ENCODE measurements at places on chromosomes 3 and 15. TPM values are rescaled to one million over a fixed set of nuclear protein-coding genes. Genes with fewer than 3 reads are reported as not detected.

TRAT1 gene
- 24.1 TPM for total RNA-seq

ANKRD63 gene
- total RNA-seq = not detected

CPN2 gene
- not detected for total RNA-seq

CHRM5 gene
- total RNA-seq = not detected

SKOR1 gene
- total RNA-seq = 0.95 TPM

TBC1D5 gene
- 52.4 TPM for total RNA-seq

CX3CR1 gene
- 0.79 TPM for total RNA-seq

DNA sequence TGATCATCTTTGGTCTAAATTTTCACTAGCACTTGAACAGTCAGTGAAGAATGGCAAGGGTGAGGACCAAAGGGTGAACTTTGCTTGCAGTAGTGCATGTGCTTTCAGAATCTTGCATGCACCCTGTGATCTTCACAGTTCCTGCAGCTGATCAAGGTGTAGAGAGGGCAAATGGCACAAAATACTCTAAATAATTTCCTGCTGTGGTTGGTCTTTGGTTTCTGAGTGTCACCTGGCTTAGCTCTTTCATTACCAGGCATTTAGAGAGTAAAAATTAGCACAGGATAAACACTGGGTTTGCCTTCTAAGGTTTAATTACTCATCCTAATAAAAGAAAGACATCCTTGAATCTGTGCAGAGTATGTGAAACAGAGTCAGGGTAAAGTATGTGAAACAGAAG, 11.4 kb downstream of the TIPARP start:
- no peaks in the 10 kb centered on the region for H3K27me3 ChIP-seq
- peaks cover 80% of the 10 kb centered on the region for H3K4me1 ChIP-seq
- peak overlapping the region; percentile 51 for H3K27ac ChIP-seq
- H3K36me3 ChIP-seq = peaks cover 2% of the 10 kb centered on the region
- peak overlapping the region; percentile 63 for H3K4me3 ChIP-seq

DNA sequence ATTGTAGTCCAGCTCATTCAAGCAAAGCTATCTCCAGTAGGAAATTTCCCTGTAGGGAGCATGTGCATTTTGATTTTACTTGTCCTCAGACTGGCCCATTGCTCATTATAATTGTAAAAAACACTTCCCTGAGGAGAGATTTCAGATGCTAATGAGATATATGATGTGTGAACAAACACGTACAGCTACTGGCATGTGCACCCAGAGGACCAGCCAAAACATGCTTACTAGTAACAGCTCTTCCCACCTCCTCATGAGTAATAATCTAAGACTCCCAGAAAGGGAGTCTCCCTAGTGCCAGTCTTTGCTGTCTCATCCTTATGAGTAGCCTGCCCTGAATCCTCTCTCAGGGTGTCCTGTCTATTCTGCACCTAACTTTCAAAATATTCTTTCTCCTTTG, 43.4 kb downstream of the FBXO22 start:
- H3K27ac ChIP-seq = no peak overlapping the region
- peaks cover 18% of the 10 kb centered on the region for H3K27me3 ChIP-seq
- H3K4me3 ChIP-seq = no peak overlapping the region
- no peaks in the 10 kb centered on the region for H3K36me3 ChIP-seq
- H3K4me1 ChIP-seq = no peaks in the 10 kb centered on the region
- DNase-seq = no peak

- DNase-seq = no peak
- peaks cover 6% of the 10 kb centered on the region for H3K4me1 ChIP-seq
- no peak overlapping the region for H3K4me3 ChIP-seq
- no peak overlapping the region for H3K27ac ChIP-seq
Observed at GRCh38 chr3:184637705-184638104, 74.2 kb downstream of the MAGEF1 start.

DNA sequence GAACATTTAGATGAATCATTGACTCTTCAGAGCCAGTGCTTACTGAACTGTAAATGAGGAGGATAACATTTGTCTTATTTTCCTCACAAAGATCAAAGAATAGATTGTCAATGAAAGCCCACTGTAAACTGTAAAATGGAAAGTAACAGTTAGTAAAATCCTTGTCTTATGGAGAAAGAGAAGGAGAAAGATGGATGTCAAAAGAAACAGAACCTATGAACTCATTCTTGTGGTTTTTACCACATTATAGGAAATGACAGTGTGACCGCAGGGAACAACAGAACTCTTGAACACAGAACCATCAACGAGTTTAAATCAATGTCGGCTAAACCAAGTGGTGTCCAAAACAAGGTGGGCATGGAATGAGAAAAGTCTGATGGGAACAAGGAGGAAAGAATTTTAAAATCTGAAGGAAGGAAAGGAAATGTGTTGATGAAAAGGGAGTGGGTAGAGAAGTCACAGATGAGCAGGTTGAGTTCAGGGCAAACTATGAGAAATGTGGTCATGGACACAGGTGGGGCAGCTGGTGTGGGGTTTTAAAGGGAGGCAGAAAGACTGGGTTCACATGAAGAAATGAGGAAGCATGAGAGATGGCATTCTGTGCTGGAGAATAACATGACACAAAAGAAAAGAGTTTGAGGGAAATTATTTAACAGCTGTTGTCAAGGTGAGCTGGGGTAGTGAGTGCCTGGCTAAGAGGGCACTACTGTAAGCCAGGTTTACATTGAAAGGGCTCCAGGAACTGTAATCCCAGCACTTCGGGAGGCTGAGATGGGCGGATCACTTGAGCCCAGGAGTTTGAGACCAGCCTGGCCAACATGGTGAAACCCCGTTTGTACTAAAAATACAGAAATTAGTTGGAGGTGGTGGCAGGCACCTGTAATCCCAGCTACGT, 42.4 kb upstream of the ETV5 start:
- peak overlapping the region; percentile 27 for H3K27ac ChIP-seq
- peak; percentile 12 for DNase-seq
- peaks cover 57% of the 10 kb centered on the region for H3K27me3 ChIP-seq
- H3K36me3 ChIP-seq = peaks cover 2% of the 10 kb centered on the region
- peak overlapping the region; percentile 2 for H3K4me3 ChIP-seq

DNA sequence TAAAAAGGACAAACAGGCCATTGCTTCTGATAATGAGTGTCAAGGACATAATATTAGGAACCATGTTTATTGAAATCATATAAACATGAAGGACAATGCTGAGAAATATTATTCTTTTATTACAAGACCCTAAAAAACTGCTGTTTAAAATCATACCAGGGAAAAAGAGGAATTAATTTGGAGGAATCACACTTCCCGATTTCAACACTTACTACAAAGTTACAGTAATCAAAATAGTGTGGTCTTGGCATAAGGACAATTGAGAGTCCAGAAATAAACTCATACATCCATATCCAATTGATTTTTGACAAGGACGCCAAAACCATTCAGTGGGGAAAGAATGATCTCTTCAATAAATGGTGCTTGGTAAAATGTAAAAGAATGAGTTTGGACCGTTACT, 13.0 kb downstream of the CYP1A1 start:
- no peak overlapping the region for H3K4me3 ChIP-seq
- H3K4me1 ChIP-seq = peaks cover 4% of the 10 kb centered on the region
- no peaks in the 10 kb centered on the region for H3K36me3 ChIP-seq
- no peak for DNase-seq
- H3K27ac ChIP-seq = no peak overlapping the region

DNA sequence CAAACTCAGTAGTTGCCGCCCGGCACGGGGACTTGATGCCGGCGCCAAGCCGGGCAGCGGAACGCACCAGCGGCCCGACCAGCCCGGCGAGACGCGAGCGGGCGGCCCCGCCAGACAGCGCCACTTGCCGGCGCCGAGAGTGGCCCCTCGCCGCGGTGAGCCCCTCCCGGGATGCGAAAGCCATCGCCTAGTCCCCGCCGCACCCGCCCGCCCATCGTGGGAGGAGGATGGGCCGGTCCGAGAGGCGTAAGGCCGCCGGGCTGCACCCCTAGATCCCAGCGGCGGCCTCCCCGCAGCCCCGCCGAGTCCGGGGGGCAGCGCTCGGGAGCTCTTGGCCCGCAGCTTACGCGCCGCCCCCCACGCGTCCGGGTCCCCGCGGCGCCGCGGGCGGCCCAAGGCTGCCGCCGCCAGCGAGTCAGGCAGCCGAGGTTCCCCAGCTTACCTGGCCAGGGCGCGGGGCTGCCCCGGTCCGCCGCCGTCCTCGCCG, 609 bp downstream of the GOLGA8A start:
- no peaks in the 10 kb centered on the region for H3K27me3 ChIP-seq
- DNase-seq = peak; percentile 34
- peak overlapping the region; percentile 89 for H3K4me3 ChIP-seq
- no peak overlapping the region for H3K27ac ChIP-seq
- peaks cover 24% of the 10 kb centered on the region for H3K4me1 ChIP-seq

DNA sequence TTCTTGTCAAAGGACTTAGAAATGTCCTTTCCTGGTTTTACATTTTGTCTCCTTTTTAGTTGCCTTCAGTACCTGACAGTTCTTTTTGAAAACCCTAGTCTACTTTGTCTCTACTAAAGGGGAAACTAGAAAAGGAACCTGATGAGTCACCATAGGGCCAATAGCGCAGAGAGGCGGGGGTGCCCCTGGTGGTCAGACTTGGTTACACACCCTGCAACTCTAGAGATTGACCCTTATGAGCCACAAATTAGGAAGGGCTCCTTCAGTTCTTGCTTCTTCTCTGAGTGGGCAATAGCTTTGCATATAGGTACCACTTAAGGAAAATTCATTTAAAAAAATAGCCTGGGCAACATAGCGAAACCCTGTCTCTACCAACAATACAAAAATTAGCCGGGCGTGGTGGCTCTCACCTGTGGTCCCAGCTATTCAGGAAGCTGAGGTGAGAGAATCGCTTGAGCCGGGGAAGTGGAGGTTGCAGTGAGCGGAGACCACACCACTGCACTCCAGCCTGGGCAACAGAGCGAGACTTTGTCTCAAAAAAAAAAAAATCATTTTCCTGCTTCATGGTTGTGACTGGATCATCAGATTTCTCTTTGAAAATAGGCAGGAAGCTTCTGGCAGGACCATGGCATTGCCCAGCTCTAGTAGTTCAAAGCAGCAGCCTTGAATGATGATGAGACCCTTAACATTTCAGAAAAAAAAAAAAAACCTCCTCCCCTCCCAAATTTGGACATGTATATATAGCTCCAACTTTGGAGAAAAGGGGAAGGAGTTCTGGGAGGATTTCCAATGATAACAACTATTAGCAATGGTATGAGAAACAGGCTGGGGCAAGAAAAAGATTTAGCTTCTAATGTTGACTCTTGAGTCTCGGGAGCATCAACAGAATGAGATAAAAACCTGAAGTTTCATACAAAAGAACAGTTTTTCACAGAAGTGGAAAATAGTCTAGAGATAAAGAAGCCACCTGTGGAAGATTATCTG, 45.2 kb upstream of the RASA2 start:
- DNase-seq = peak; percentile 85
- no peaks in the 10 kb centered on the region for H3K27me3 ChIP-seq
- H3K36me3 ChIP-seq = peaks cover 13% of the 10 kb centered on the region
- peak overlapping the region; percentile 28 for H3K4me3 ChIP-seq
- peak overlapping the region; percentile 95 for H3K27ac ChIP-seq

GRCh38 chr3:51397392-51397791, 6.3 kb downstream of the RBM15B start:
- no peaks in the 10 kb centered on the region for H3K27me3 ChIP-seq
- H3K27ac ChIP-seq = peak overlapping the region; percentile 94
- peaks cover 5% of the 10 kb centered on the region for H3K36me3 ChIP-seq

GRCh38 chr15:48794697-48795134, 16.2 kb downstream of the CEP152 start:
- H3K27me3 ChIP-seq = no peaks in the 10 kb centered on the region
- H3K4me1 ChIP-seq = peaks cover 20% of the 10 kb centered on the region
- peaks cover 27% of the 10 kb centered on the region for H3K36me3 ChIP-seq
- peak overlapping the region; percentile 70 for H3K27ac ChIP-seq
- H3K4me3 ChIP-seq = no peak overlapping the region

DNA sequence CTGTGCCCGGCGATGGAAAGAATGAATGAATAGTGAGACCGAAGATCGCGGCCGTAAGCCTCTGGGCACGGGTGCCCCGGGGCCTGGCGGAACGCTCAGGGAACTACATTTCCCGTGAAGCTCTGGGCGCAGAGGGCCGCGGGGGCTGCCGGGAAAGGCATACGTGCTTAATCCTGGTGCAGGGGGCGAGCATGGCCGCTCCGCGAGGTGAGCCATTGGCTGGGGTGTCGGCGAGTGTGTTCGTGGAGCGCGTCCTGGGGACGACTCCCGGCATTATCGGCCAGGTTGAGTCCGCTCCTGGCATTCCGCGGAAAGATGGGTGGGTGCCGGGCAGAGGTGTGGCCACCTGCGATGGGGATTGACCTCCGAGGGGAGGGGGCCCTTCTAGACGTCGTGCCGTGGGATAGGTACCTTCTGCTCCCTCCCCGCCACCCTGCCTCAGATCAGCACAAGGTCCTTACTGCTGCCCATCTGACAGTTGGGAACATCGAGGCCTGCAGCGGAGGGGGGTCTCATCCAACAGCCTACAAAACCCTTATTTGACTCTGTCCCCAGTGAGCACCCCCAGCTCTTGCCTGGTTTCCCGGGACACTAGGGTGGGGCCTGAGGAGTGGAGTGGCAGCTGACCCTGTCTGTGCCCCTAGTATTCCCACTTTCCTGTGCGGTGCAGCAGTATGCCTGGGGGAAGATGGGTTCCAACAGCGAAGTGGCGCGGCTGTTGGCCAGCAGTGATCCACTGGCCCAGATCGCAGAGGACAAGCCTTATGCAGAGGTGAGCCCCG, at the start of gene MPI:
Gene MPI, plus strand, starts transcription at position 160 of the 782 bp plus-strand sequence. Its CDS starts 32 bp downstream, at position 192.
- DNase-seq = peak; percentile 92
- H3K27ac ChIP-seq = peak within 1 kb of the TSS; percentile 35
- peak within 1 kb of the TSS; percentile 85 for H3K4me3 ChIP-seq
- H3K36me3 ChIP-seq = no peaks in the 10 kb centered on the region
- no peaks in the 10 kb centered on the region for H3K27me3 ChIP-seq
- peaks cover 52% of the 10 kb centered on the region for H3K4me1 ChIP-seq

DNA sequence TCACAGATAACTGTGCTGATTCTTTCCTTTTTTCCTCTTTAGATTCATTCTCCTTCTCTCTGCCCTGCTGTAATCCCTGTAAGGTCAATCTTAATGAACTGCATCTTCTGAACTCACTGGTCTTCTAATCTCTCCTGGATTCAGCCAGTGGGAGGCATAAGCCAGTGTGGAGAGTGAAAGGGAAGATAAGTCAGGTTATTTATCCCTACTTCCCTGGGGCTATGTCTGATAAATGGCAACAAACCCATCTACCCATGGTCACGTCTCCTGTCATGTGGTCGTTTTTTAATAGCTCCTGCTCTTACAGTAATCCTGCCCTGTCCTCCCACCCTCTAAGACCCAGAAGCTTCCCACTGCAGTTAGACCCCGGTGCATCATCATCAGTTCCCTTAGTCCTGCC, 199.6 kb upstream of the NAALADL2 start:
- no peak for DNase-seq
- no peak overlapping the region for H3K4me3 ChIP-seq
- no peaks in the 10 kb centered on the region for H3K27me3 ChIP-seq
- H3K4me1 ChIP-seq = no peaks in the 10 kb centered on the region
- no peak overlapping the region for H3K27ac ChIP-seq
- no peaks in the 10 kb centered on the region for H3K36me3 ChIP-seq

DNA sequence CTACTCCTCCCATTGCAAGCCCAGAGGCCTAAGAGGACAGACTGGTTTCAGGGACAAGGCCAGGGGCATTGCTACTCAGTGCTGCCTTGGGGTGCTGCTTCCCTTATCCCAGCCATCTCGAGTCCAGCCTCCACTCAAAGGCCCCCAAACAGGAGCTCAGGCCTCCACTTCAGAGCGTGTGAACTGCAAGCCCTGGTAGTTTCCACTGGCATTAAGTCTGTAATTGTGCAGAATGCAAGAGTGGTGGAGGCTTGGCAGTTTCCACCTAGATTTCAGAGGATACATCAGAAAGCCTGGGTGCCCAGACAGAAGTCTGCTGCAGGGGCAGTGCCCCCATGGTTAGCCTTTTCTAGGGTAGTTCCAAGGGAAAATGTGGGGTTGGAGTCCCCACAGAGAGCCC, 192.8 kb upstream of the ST8SIA2 start:
- no peaks in the 10 kb centered on the region for H3K4me1 ChIP-seq
- no peaks in the 10 kb centered on the region for H3K36me3 ChIP-seq
- peaks cover 9% of the 10 kb centered on the region for H3K27me3 ChIP-seq
